Kidney capillary endothelial cell (primary cell): ENCODE measurements at places on chromosomes 6 and 20.

- peak; percentile 65 for DNase-seq
Observed at GRCh38 chr6:79868098-79868722, 79.1 kb downstream of the ELOVL4 start.

- no peak for DNase-seq
Observed at GRCh38 chr20:16313917-16314316, 259.3 kb downstream of the KIF16B start.

- no peak for DNase-seq
Observed at GRCh38 chr6:343960-344815, 47.4 kb upstream of the IRF4 start.

GRCh38 chr20:3613821-3614440, 49.3 kb downstream of the GFRA4 start:
- DNase-seq: no peak

DNA sequence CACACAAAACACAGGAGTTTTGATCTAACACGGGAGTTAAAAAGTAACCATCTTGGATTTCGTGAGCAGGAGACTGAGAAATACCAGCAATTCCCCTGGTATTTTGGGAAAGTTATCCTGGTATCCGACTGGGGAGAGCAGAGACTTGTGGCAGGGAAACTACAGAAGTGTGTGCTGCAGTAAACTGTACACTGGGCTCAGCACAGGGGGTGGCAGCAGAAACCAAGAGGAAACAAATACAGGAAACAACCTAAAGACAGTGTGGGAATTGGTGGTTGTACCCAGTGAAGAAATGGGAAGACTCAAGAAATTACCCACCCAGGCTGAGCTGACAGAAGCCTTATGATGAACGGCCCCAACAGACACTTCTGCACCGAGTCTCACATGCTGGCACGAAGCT, 109.8 kb downstream of the CHD6 start:
- DNase-seq: no peak

GRCh38 chr6:158048589-158048988, 66.9 kb downstream of the SYNJ2 start:
- no peak for DNase-seq
